ENCODE measurements at places on chromosomes 3 and 15. TPM values are rescaled to one million over a fixed set of nuclear protein-coding genes. Genes with fewer than 3 reads are reported as not detected.

Gene TM4SF4
- 0.60 TPM for total RNA-seq

GRCh38 chr15:71003319-71003718, 110.7 kb downstream of the LRRC49 start:
- DNase-seq: no peak

Gene DZIP1L
- 15.5 TPM for total RNA-seq

GRCh38 chr15:40118473-40118872, 9.8 kb upstream of the BMF start:
- no peak for DNase-seq

DNA sequence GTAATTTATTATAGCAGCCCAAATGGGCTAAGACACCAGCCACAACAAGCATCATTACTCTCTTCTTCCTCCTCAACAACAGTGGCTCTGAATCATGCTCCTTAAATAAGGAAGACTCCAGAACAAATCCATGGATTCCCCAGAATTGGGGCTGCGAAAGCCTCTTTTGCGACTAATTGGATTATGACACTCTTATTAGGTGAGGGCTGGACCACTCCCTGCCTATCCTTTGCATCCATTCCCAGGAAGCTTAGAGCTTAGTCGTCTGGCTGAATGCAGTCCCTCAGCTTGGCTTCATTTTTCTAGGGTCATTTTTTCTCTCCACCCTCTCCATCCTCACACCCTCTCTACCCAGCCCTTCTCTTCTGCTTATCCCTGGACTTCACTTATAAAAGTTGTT, 227.7 kb downstream of the ZNF621 start:
- no peak for DNase-seq

DNA sequence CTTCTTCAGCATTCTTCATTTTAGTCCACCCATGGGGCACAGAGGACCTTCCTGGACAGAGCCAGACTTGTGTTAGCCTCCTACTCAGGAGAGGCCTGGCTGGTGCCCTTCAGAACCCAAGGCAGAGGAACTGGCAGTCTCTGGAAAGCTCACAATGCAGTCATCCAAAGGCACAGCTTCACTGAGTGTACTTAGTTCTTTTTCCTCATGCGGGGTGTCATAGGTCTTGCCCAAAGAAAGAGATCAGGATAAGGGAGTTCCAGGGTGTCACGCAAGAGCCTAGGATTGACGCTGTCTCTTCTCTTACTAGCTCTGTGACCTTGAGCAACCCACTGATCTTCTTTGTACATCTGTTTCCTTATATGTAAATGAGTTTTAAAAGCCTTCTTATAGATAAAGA, 58.7 kb downstream of the CD200 start:
- DNase-seq: no peak

Gene EHHADH
- total RNA-seq: 4.1 TPM

Gene THPO
- total RNA-seq: 1.1 TPM

Measured in posterior vena cava (tissue), 2 donors.